ENCODE measurements at places on chromosomes 13 and 19.

DNA sequence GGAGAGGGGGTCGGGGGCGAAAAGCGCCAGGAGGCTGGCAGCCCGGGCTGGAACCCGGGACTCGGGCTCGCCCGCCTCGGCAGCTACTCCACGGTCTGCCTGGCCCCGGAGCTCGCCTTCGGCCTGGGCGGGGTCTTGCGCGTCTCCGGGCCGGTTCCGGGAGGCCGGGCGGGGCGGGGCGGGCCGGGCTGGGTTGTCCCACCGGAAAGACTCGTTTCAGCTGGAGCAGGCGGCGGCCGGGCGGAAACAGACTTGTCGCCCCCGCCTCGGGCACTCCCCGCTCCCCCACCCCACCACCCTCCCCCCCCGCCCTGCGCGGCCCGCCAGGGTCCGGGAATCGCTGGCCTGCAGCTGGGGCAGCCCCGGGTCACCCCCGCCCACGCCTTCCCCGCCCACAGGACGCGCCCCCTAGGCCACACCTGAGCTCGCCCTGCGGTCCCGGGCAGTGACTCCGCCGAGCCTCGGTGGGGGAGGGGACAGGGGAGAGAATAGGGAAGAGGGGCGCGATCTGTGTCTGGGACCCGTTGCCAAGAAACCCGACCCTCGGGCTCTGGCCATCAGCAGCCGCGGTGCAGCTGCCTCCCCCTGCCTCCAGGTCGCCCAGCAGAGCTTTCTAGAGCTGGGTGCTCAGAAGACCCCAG is 109.4 kb downstream of the KCTD15 start:
- DNase-seq, result no peak

GRCh38 chr13:75656425-75656989 is 20.4 kb downstream of the LMO7 start:
- no peak for DNase-seq

GRCh38 chr19:41924151-41925145 is 3.8 kb downstream of the ERFL start:
- DNase-seq, result no peak

DNA sequence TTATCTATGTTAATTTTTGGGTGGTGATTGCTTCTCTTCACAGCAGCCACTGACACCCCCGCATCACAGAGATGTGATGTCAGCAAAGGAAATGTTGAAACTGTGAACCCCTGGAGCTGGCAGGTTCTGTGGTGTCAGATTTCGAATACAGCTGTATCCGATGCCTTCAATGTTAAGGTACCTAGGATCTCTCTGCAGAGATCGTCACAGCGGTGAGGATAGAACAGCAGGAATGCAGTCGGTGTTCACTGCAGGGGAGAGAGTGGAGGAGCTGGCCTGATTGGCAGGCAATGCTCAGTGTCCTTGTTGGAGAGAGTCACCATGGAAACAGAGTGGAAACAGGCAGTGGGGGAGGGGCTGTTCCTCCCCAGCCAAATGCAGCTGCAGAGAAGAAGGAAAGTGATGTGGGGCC is 79.5 kb upstream of the ZNF835 start:
- DNase-seq, result no peak

GRCh38 chr19:40314656-40315055 is 29.5 kb upstream of the AKT2 start:
- DNase-seq, result no peak

- DNase-seq, result no peak
Measured at GRCh38 chr13:73861136-73861535, 273.1 kb downstream of the KLF12 start.

- no peak for DNase-seq
Measured at GRCh38 chr13:43294412-43294811, 271.0 kb downstream of the DNAJC15 start.

DNA sequence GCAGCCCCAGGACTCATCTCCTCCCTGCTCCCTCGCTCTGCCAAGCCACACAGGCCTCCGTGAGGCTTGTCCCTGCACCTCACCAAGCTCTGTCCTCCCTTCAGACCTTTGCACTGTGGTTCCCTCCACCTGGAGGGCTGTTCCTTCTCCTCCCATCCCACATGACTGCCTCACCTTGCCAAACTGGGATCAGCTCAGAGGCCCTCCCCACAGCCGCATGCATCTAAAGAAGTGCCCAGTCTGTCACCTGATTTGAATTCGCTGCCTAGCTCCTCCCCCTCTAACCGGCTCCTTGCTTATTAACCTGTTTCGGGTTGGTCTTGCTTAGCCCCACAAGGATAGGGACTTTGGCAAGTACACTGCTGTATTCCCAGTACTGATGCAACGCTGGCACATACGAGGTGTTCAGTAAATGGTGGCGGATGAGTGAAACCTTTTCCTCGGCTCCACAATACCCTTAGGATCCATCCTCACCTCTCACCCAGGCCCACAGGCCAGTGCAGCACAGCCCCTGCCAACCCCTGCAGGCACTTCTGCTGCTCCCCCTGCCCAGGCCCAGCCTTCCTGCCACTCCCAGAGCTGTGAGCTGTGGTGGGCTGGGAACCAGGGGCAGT is 4.4 kb downstream of the AKT2 start:
- no peak for DNase-seq

DNA sequence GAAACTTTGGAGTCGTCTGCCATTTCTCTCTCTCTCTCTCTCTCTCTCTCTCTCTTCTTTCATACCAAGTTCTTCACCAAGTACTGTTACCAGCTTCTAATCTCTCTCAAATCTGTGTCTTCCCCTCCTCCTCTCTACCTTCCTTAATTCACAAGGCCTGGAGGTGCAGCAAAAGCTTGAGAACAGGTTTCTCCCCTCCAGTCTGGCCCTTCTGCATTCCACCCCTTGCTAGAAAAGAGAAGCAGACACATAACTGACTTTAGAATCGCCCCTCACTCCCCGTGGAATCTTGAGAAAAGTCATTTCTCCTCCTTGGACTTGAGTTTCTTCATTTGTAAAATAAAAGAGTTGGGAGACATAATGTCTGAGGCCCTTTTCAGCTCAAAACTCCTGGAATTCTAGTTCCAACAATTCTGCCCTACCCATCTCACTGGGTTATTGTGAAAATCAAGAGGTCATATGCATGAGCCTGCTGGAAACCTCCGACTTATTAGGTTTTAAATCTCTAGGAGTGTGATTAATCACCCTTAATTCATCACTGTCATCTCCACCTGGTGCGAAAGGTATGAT is 20.4 kb downstream of the AMER2 start:
- DNase-seq, result no peak

GRCh38 chr13:75437582-75438318 is 44.2 kb downstream of the TBC1D4 start:
- no peak for DNase-seq

DNA sequence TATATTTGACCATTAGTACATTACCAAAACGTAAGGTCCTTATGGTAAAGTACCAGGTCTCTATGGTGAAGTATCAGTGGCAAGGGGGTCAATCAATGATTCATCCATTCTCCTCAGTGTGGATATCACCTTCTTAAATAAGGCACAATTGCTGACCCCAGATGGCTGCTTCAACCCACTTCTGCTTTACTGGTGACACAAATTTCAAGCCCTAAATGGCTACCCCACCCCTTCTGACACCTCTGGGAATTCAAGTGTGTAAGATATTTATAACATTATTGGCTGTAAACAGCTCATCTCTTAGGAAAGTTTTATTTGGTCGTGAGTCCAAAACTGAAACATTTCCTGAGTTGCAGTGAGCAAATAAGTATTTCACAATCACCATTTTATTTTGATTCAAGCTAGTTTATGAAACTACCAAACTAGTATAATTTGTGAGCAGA is 7.9 kb upstream of the WBP4 start:
- DNase-seq, result no peak

- DNase-seq, result peak; percentile 55
Measured at GRCh38 chr19:55647732-55648584, at the start of gene CCDC106. Gene CCDC106, plus strand, starts transcription at chr19:55648212. Its CDS starts 835 bp downstream, at chr19:55649047.

DNA sequence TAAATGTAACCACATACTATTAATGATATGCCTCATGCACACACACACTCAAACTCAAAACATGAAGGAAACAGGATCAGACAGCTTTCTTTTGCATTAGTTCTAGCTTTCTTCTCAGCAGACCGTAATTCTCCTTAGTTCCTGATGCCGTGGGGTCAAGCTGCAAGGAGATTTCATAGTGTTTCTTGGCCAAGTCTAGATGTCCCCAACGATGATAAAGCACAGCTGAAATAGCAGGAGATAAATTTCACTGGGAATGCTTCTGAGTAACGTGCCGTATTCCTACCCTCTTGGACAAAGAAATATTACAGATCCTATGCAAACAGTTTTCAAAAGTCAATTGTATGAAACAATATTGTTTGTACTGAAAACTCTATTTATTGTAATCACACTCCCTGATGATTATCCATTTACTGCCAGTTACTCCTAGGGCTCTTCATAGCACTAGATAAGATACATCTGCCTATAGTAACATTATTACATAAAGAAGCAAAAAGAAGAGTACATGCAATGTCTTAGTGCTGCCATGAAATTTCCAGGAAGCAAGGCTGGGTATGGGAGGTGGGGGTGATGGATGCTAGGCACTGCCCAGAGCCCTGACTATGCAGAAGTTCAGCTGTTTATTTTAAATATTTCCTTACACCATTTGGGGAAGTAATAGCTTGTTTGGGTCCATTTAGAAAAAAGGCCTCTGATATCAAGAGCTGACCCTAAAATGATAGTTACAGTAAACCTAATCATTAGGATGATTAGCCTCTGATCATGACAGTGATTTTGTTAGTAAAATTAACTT is 16.5 kb upstream of the GGACT start:
- no peak for DNase-seq

DNA sequence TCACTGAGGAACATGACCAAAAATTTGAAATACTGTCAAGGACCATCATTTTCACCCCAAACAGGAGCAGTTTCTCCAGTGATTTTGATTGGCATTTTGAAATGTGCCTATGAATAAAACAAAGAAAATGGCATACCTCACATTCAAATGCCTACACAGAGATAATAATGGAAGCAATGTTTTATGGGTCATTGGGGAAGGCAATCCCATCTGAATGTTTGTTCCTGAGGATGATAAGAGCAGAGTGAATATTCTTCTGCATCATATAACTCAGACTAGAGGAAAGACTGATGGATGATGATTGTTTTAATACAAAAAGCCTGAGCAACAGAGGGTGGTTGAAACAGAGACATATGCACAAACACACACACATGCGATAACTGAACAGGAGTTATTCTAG is 2749.9 kb downstream of the PCDH9 start:
- DNase-seq, result no peak

DNA sequence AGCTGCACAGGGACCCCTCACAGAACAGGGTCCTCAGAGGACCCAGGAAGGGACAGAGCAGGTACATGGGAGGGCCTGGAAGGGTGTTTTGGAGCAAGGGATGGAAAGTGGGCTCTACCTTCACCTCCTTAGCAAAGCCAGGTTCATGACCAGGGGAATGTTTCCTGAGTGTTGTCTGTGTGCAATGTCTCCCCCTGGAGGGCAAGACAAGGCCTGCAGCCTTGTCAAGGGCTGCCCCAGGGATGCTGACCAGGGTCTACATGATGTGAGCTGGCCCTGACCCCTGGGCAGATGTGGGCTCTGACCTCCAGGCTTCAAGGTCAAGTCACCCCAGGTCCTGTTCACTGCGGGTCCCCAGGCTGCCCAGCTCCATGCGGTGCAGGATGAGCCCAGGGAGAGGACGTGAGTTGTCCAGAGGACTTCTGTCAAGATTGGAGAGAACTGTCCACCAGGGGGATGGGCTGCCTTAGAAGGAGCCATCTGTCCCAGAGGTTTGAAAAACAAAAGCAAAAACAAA is 1.0 kb upstream of the CEACAM1 start:
- no peak for DNase-seq

GRCh38 chr19:51120160-51120559 is 4.5 kb upstream of the SIGLEC9 start:
- DNase-seq, result no peak

- DNase-seq, result no peak
Measured at GRCh38 chr19:12521996-12522395, 29.3 kb downstream of the ZNF564 start.

DNA sequence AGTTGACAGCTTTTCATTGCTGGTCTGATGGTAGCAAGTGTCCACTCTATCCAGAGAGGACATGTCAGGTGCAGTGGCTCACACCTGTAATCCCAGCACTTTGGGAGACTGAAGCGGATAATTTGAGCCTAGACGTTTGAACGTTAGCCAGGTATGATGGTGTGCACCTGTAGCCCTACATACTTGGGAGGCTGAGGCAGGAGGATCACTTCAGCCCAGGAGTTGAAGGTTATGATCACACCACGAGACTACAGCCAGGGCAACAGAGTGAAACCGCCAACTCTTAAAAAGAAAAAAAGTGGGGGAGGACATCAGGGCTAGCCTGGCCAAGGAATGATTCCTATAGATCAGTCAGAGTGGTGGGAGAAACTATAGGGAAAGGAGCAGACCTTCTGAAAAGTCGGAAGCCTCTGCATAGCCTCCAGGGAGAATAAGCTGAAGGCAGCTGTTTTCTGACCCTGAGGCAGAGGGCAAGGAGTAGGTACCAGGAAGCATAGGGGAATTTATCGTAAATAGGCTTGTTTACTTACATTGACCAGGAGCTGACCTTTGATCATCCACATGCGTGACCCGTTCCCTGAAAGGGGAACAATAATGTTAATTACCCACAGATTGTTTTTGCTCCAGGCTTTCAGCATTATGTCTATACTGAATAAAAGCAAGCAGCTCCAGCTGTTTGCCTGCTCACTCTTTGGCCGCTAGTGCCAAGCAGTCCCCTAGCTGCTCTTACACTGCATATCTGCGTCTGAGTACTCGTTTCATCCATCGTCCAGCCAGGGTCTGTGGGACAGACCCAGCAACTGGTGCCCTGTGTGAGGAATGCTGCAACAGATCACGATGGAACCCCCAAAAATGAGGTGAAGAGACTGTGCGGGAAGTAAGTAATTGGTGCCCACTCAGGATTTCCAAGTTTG is 161.6 kb downstream of the RNF17 start:
- DNase-seq, result no peak

DNA sequence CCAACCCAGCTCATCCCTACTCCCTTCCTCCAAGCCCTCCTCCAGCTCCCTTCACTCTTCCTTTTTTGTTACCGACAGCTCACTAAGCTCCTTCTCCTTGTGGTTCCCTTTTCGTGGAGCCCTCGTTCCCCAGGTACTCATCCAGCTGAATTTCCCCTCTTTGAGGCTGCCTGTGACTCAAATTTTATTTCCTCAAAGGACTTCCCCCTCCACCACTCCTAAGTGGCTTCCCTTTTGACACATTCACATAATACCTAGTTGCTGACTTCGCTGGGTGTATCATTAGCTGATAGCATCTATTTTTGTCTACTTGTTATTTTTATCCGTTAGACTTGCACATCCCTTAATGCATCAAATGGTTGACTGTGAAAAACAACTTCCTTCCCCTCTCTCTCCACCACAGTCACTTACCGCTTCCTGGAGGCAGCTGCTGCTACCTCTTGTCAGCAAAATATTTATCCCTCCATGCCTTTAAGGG is 14.5 kb downstream of the FFAR2 start:
- DNase-seq, result no peak
